A673 (cell line): ENCODE measurements at places on chromosomes 3 and 15.

GRCh38 chr3:142337994-142338393, 109.8 kb downstream of the XRN1 start:
- no peaks in the 10 kb centered on the region for H3K4me1 ChIP-seq
- DNase-seq, result no peak
- no peak overlapping the region for H3K27ac ChIP-seq
- H3K4me3 ChIP-seq, result no peak overlapping the region
- H3K27me3 ChIP-seq, result no peaks in the 10 kb centered on the region
- peaks cover 2% of the 10 kb centered on the region for H3K36me3 ChIP-seq

DNA sequence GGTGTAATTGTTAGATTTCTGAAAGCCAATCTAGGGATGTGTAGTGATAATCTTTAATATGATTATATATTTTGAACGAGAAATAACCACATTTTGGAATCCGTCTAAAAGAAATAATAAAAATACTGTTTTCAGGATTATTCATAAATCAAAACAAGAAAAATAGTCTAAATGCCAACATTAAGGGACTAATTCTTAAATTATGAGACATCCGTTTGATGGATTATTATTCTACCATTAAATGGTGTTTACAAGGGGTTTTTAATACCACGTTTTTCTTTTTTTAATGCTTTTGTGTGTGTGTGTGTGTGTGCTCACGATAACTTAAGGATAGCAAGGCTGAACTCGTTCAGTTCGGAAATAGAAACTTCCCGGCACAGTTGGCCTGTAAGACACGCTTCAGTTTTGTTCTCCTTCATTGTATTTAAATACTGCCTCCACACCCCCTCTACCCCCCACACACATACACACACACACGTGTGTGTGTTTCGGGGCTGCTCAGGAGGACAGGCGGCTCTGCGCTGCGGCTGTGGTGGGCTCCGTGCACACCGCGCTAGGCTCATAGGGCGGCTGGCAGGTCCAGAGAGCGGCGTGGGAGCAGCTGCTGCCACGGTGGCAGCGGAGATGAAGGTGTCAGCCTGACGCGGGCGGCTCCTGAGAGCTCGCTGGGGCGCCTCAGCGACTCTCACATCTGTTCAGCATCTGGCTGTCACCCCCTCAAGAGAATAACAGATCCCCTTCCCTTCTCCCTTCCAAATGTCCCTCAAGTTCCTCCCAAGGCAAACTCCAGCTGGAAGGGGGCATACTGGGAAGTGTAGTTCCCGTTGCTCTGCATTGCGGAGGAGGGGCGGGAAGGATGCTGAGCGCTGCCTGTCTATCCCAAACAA, 23.0 kb upstream of the ANP32A start:
- peaks cover 29% of the 10 kb centered on the region for H3K27me3 ChIP-seq
- H3K27ac ChIP-seq, result no peak overlapping the region
- peak; percentile 47 for DNase-seq
- H3K4me1 ChIP-seq, result no peaks in the 10 kb centered on the region
- no peaks in the 10 kb centered on the region for H3K36me3 ChIP-seq

GRCh38 chr3:25000971-25001591, 427.0 kb upstream of the RARB start:
- H3K4me3 ChIP-seq, result no peak overlapping the region
- DNase-seq, result no peak
- H3K27ac ChIP-seq, result no peak overlapping the region
- no peaks in the 10 kb centered on the region for H3K27me3 ChIP-seq
- no peaks in the 10 kb centered on the region for H3K36me3 ChIP-seq

DNA sequence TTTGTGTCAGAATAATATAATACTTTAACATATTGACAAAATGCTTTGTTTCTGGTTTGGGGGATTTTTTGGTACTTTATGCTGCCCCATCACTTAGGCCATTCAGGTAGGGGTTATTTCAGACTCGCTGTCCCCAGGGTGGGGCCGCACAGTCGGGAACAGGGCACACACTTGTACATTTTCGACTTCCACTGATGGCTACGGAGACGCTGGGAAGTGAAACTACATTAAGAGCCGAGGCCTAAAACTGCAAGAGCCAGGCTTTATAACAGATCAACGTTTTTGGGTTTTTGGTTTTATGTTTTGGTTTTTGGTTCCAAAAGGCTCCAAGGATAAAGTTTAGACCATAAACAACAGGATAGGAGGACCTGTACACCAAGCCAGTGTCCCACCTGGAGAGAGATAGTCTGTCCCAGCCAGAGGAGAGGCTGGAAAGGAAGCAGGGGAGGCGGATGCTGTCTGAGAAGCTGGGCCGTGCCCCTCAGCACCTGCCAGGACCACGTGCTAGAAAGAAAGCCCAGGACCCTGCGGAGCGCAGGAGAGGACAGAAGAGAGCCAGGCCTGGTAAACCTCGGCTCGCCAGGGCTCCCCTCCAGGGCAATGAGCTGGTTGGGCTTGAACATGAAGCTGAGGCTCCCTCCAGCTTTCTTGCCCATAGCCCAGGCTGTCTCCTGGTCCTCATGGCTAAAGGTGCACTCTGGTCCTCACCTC, 111.7 kb downstream of the CHSY1 start:
- no peaks in the 10 kb centered on the region for H3K36me3 ChIP-seq
- H3K4me1 ChIP-seq, result no peaks in the 10 kb centered on the region
- no peaks in the 10 kb centered on the region for H3K27me3 ChIP-seq
- no peak overlapping the region for H3K4me3 ChIP-seq

- DNase-seq, result peak; percentile 37
- peaks cover 31% of the 10 kb centered on the region for H3K4me1 ChIP-seq
- H3K4me3 ChIP-seq, result no peak overlapping the region
- no peaks in the 10 kb centered on the region for H3K27me3 ChIP-seq
- no peaks in the 10 kb centered on the region for H3K36me3 ChIP-seq
Observed at GRCh38 chr15:77504306-77504705, 83.6 kb downstream of the HMG20A start.

GRCh38 chr3:120762615-120763014, 20.1 kb downstream of the GTF2E1 start:
- no peak for DNase-seq
- no peak overlapping the region for H3K27ac ChIP-seq
- peaks cover 15% of the 10 kb centered on the region for H3K4me1 ChIP-seq
- no peaks in the 10 kb centered on the region for H3K27me3 ChIP-seq
- no peak overlapping the region for H3K4me3 ChIP-seq

DNA sequence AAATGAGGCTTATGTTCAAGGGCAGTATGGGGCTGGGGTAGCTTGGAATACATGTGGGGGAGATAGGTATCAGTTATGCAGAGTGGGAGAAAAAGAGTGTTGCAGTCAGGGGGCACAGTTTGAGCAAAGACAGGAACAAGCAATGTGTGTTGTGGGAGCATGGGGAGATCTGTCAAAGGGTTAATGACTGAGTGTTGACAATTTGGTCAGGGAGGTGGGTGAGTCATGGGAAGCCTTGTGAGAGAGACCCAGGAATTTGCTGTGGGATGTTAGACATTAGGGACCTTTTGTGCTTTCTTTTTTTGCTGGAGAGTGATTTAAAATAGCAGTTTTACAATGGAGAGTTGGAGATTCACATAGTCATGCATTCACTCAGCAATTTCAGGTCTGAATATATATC, 221.6 kb upstream of the NR2E3 start:
- H3K4me3 ChIP-seq, result no peak overlapping the region
- H3K27me3 ChIP-seq, result peaks cover 7% of the 10 kb centered on the region
- no peaks in the 10 kb centered on the region for H3K4me1 ChIP-seq

- no peak overlapping the region for H3K4me3 ChIP-seq
- no peak overlapping the region for H3K27ac ChIP-seq
- no peak for DNase-seq
- no peaks in the 10 kb centered on the region for H3K27me3 ChIP-seq
Observed at GRCh38 chr3:8752832-8753231, 16.6 kb downstream of the OXTR start.

GRCh38 chr3:110016235-110016815, 679.0 kb upstream of the DPPA4 start:
- H3K4me1 ChIP-seq, result no peaks in the 10 kb centered on the region
- H3K27me3 ChIP-seq, result no peaks in the 10 kb centered on the region
- H3K27ac ChIP-seq, result no peak overlapping the region
- no peak overlapping the region for H3K4me3 ChIP-seq
- DNase-seq, result no peak

GRCh38 chr3:65303431-65303830, 615.6 kb upstream of the ADAMTS9 start:
- no peak overlapping the region for H3K4me3 ChIP-seq
- DNase-seq, result no peak
- H3K36me3 ChIP-seq, result no peaks in the 10 kb centered on the region
- no peaks in the 10 kb centered on the region for H3K4me1 ChIP-seq
- no peaks in the 10 kb centered on the region for H3K27me3 ChIP-seq

- DNase-seq, result no peak
- H3K27me3 ChIP-seq, result peaks cover 5% of the 10 kb centered on the region
- no peaks in the 10 kb centered on the region for H3K36me3 ChIP-seq
- H3K4me3 ChIP-seq, result no peak overlapping the region
- no peaks in the 10 kb centered on the region for H3K4me1 ChIP-seq
- no peak overlapping the region for H3K27ac ChIP-seq
Observed at GRCh38 chr3:127115691-127116351, 77.1 kb upstream of the PRR23E start.

GRCh38 chr15:49848282-49848724, 227.5 kb downstream of the DTWD1 start:
- no peaks in the 10 kb centered on the region for H3K36me3 ChIP-seq
- DNase-seq, result no peak
- no peaks in the 10 kb centered on the region for H3K4me1 ChIP-seq
- no peak overlapping the region for H3K4me3 ChIP-seq
- H3K27ac ChIP-seq, result no peak overlapping the region

DNA sequence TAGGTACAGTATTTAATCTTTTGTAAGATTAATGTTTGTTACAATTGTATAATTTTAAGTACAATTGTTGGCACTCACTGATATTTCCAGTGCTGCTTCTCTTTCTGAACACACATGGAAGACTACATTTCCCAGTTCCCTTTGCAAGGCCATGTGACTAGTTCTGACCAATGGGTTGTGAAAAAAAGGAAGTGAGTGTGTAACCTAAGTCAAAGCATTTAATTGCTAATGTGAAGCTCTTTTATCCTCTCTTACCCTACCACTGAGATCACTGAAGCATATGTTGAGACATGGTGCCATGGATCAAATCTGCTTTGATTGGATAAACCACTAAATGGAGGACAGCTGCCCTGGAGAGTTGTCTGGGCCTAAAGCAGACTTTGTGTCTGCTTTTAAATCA, 83.9 kb upstream of the PLXND1 start:
- H3K27ac ChIP-seq, result no peak overlapping the region
- peaks cover 36% of the 10 kb centered on the region for H3K4me1 ChIP-seq
- H3K4me3 ChIP-seq, result no peak overlapping the region
- H3K27me3 ChIP-seq, result no peaks in the 10 kb centered on the region

GRCh38 chr3:23735535-23736326, 70.0 kb upstream of the UBE2E1 start:
- peaks cover 6% of the 10 kb centered on the region for H3K4me1 ChIP-seq
- H3K27me3 ChIP-seq, result no peaks in the 10 kb centered on the region
- peak; percentile 40 for DNase-seq
- no peak overlapping the region for H3K4me3 ChIP-seq
- no peaks in the 10 kb centered on the region for H3K36me3 ChIP-seq

DNA sequence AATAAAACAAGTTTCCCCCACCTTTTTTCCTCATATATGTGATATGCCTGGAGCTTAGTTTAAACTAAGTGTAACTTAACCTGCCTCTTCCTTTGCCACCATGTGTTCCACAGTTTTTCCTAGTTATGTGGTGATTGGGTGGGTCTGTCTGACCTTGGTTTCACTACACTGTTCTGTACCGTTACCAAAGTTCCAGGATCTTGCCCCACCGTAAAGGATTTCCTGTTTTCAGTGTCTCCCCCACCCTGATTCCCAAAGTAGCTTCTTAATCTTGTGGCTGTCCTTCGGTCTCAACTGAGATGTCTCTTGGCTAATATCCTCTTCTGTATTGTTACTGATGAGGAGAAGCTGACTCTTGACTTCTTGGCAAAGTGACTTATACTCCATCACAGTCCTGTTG, 6.4 kb upstream of the MGA start:
- no peaks in the 10 kb centered on the region for H3K27me3 ChIP-seq
- DNase-seq, result no peak
- no peaks in the 10 kb centered on the region for H3K36me3 ChIP-seq

DNA sequence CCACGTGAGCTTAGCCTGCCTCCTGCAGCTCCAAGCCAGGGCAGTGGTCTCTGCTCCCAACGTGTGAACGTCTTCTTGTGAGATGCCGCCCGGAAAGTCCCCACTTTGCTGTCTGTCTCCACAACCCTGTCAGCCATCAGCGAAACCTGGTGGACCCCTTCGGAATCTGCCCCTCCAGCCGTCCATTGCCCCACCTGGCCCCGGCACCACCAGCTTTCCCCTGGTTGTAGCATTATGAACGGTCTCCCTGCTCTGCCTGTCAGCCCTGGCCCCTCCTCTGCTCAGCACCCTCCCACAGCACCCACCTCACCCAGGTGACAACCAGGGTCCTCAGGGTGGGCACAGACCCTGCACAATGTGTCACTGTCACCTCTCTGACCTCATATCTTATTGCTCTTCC, 71.1 kb downstream of the HMCES start:
- H3K36me3 ChIP-seq, result no peaks in the 10 kb centered on the region
- no peak for DNase-seq
- H3K27ac ChIP-seq, result no peak overlapping the region
- peaks cover 5% of the 10 kb centered on the region for H3K27me3 ChIP-seq
- no peaks in the 10 kb centered on the region for H3K4me1 ChIP-seq

- H3K36me3 ChIP-seq, result no peaks in the 10 kb centered on the region
- H3K27me3 ChIP-seq, result no peaks in the 10 kb centered on the region
- H3K4me3 ChIP-seq, result no peak overlapping the region
Observed at GRCh38 chr3:123760817-123761216, 123.3 kb downstream of the MYLK start.

DNA sequence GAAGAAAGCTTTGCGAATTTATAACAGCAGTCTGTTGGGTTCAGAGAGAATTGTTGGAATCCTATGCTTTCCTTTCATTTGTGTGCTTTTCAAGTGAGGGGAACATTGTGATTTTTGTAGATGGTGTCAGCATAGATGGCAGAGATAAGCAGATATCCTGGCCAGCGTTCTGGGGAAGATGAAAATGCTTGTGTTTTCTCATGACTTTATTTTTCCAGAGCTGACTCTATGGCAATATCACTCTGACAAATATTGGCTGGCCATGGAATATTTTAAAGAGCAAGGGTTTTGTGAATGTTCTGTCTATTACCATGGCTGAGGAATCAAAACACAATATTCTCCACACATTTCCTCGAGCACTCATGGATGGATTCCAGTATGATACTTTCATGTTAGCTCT, 108.8 kb downstream of the MITF start:
- DNase-seq, result no peak
- no peak overlapping the region for H3K4me3 ChIP-seq
- H3K36me3 ChIP-seq, result no peaks in the 10 kb centered on the region
- no peaks in the 10 kb centered on the region for H3K4me1 ChIP-seq
- no peak overlapping the region for H3K27ac ChIP-seq

GRCh38 chr3:150220041-150220440, 188.1 kb upstream of the TSC22D2 start:
- no peak for DNase-seq
- no peaks in the 10 kb centered on the region for H3K27me3 ChIP-seq
- peaks cover 30% of the 10 kb centered on the region for H3K4me1 ChIP-seq
- no peak overlapping the region for H3K4me3 ChIP-seq
- H3K36me3 ChIP-seq, result no peaks in the 10 kb centered on the region
